ENCODE measurements at places on chromosomes 6 and 20.

DNA sequence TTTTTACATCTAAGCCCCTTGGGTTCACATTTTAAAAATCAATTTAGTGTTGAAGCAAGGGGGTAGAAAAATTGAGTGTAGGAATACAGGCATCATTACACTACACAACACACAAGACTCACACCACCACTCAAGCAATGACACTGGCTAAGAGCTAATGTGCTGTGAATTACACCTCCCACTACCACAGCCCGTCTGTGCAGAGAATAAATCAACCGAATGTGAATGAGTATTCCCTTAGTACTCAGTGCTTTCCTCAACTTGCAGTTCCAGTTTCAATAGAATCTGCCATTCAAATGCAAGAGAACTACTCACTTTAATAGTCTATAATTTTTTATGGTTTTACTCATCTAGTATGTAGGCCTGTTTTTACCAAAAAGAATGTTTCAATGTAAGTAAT, 114.4 kb downstream of the PDSS2 start:
- no peak for DNase-seq

- no peak for DNase-seq
These were observed 71.0 kb downstream of the CYP39A1 start for GRCh38 chr6:46581459-46582177.

DNA sequence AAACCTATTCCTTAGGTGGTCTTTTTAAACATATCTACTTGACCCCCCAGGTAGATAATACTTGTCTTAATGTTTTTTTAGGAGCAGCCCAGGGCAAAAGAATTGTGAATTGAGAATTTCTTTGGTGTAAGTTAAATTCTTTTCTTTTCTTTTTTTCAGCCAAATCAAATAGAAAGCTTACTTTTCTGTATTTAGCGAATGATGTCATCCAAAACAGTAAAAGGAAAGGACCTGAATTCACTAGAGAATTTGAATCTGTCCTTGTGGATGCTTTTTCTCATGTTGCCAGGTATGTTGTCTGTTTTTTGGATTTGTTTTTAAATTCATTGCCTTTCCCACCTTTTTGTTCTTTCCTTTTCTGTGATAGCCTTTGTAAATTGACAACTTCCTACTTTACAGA, 6.7 kb downstream of the RPRD1B start:
- no peak for DNase-seq

- peak; percentile 97 for DNase-seq
These were observed at the start of gene C20orf96 for GRCh38 chr20:290084-290831. Gene C20orf96 (minus strand): TSS chr20:290750. CDS start chr20:290610, 140 bp downstream.

DNA sequence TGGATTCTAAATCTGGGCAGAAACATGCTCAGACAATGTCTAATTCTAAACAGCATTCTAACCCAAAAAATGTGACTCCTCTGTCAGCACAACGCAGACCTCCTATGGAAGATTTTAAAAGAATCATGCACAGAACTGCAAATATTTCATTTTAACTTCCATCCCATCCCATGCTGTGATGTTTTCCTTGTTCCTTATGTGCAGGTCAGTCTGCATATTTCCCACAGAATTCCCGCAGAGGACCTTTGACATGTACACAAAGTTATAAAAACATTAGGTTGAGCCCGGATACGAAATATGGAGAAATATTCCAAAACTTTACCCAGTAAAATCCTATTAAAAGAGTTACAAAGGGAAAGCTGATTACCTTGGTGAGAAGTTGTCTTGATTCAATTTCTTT, 467.1 kb upstream of the EPHA7 start:
- no peak for DNase-seq

DNA sequence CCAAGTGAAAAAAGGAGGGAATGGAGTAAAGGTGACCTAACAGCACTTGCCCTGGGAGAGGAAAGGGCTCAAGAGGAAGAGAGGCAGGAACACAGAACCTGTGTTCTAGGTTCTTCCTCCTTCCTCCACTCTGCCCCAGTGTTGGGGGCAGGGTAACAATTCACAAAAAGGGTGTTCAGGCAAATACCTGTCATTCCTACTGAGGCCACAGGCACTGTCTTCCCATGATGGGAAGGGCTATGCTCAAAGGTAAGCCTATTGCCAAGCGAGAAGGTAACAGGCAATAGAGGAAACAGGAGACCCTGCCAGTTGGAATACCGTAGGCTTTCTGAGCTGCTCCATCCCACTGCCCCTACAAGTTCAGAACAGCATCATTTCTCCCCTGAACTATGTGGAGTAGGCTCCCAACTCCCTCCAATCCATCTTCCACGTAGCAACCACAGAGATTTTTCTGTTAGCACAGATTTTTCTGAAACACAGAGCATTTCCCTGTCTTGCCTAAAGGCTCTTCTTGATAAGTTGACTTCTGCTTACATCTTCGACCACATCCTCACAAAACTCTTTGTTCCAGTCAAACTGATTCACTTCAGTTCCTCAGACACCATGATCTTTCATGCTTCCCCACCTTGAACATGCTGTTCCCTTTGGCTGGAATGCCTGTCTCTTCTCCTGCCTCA, 2.7 kb downstream of the AGPAT1 start:
- no peak for DNase-seq

- no peak for DNase-seq
These were observed 417.8 kb downstream of the CDC5L start for GRCh38 chr6:44805238-44805846.

- DNase-seq: no peak
These were observed 248.7 kb downstream of the ZNF217 start for GRCh38 chr20:53344891-53345290.

DNA sequence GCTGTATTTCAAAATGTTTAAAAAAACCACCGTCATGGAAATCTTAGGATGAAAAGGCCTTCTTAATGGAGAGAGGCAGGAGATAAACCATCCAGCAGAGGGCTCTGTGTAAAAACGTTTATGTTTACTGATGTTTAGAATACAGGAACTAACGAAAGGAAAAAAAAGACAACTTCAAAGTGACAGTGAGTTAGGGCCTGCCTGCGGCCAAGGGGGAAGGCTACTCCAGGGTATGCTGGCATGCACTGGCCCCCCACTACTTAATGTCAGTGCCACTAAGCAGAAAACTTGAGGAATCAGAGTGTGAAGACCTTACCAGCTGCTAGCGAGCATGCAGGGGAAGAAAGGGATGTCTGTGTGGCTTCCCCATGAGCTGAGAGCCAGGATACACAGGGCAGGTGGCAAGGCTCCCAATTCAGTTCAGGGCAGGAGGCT, 47.7 kb downstream of the AKAP7 start:
- peak; percentile 13 for DNase-seq

- DNase-seq: no peak
These were observed 149.7 kb downstream of the KIF16B start for GRCh38 chr20:16423311-16424212.

DNA sequence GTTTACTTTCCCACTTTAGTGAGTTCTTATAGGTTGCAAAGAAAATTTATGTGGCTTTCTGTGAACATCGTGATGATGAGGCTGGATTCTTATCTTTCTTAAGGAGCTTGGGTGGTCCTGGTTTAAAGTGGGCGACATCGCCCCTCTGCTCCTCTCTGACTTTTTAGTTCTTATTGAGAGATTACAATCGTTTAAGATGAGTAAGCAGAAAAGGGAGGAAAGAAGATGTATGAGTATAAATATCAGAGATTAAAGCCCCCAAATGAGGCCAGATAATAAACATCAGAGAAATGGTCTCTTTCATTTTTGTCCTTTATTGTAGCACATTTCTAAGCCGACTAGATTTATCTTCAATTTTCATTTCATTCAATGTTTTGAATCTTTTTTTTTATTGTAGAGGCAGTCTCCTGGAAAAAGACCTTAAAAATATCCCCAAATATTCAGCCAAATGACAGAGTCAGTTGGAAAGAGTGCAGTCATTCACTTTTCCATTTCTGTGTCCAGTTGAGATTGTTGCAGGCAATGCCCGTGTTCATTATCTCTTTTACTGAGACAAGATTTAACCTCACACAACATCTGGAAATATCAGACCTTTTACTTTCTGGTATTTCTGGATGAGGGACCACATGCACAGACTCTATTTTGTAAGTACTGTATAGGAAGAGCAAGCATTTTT, 62.0 kb upstream of the PDE7B start:
- no peak for DNase-seq

DNA sequence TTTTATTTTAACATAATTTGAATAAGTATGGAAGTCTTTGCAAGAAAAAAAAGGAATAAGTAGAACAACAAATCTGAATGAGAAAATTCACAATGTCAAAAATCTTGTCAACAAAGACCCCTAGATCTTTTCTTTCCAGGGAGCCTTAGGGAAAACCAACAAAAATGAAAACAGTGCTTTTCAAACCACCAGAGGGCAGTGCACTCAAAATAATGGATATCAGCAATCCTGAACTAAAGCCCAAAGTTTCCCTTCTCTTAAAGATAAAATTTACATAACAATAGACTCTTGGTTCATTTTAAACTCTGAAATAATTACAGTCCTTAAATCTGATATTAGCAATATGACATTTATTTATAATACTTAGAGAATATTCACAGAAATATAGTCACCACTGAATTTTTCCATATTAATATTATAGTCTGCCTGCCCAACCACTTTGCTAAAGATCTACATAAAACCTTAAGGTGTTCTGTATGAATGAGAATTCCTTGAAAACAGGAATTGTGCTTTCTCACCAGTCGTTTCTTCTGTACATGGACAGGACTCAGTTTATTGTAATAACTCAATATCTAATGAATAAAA, 105.3 kb upstream of the BMP5 start:
- DNase-seq: peak; percentile 36

DNA sequence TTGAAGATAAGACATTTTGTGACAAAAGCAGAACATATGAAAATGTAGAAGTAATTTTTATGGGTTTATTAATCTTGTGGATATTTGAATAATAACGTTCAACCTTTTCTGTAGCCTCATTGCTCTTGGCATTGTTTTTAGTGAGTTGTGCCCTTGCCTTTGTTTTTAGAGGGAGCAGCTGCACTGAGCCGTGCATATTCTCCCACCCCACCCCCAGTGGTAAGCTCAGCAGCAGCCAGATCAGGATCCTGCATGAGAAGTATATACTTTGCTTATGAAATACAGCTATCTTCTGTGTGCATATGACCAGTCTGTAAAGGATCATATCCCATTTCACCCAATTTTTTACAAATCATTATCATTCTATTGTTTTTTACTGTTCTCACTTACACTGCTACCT, 184.2 kb downstream of the COL9A1 start:
- DNase-seq: no peak

- no peak for DNase-seq
These were observed 180.6 kb upstream of the CEP162 start for GRCh38 chr6:84408028-84408427.

DNA sequence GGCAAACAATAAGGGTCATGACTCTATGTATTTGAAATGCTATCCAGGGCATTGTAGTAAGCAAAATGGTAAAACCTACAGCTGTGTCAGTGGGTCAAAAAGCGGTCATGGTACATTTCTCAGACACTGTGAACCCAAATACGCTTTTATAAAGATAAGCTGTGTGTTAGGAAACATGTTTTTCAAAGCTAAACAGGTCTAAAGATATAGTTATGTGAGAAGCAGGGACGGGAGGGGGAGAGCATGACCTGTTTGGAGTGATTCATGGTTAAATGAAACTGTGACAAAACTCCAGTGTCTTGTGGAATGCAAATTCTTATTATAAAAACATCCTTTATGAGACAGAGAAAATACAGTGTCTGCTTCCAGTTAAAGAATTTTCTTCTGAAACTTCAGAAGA, 205.4 kb upstream of the BMP2 start:
- no peak for DNase-seq

DNA sequence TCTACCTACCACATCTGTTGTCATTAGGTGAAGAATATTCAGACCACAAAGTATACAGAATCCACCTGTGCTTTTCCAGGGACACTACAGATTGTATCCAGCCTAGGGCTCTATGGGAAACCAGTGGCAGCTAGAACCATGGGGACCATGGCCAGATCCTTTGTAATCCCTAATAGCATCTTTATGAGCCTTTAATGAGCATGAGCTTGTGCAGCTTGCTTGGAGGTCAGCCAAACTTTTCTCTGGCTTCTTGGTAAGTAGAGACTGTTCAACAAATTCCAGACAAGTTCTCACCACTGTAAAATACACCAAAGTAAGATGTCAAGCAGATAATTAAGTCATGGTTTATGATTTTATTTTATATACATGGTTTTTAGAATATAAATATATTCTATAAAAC, 301.6 kb upstream of the ADGRB3 start:
- no peak for DNase-seq
